Activated CD4-positive, alpha-beta memory T cell treated with anti-CD3 and anti-CD28 coated beads, Interleukin-2, amount 10 ng/mL, durations not matched to agents 7 days and 5 days (primary cell): ENCODE measurements at places on chromosomes 2 and 18. TPM values are rescaled to one million over a fixed set of nuclear protein-coding genes. Genes with fewer than 3 reads are reported as not detected.

Gene TP53I3
- 2.7 TPM for total RNA-seq

Gene CDCA7
- 66.6 TPM for total RNA-seq

Gene PCARE
- not detected for total RNA-seq

Gene MAPK4
- not detected for total RNA-seq

Gene IL1R1
- total RNA-seq = 1.5 TPM

Gene PEX13
- total RNA-seq = 20.6 TPM

Gene C2orf15
- 0.35 TPM for total RNA-seq

- no peak for DNase-seq
Measured at GRCh38 chr2:63034526-63034925, 16.1 kb upstream of the OTX1 start.

GRCh38 chr2:71950256-71951082, 197.2 kb downstream of the CYP26B1 start:
- no peak for DNase-seq

DNA sequence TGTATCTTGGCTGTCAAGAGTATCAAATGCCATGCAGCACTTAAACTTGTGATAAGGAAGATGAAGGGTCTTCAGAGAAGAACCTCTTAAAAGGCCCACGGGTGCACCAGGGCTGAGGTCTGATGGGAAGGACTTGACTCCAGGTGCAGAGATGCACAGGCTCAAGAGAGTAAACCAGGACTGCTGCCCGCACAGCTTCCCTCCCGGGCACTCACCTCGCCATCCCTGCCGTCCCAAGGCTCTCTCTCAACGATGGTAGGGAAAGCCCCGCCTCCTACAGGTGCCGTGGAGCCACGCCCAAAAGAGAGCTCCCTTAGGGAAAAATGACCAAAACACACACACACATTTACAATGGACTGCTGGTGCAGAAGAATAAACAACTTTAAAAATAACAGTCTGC, 27.9 kb downstream of the PDIA6 start:
- peak; percentile 13 for DNase-seq

GRCh38 chr18:55587418-55588110, 428 bp downstream of the TCF4 start:
- no peak for DNase-seq

DNA sequence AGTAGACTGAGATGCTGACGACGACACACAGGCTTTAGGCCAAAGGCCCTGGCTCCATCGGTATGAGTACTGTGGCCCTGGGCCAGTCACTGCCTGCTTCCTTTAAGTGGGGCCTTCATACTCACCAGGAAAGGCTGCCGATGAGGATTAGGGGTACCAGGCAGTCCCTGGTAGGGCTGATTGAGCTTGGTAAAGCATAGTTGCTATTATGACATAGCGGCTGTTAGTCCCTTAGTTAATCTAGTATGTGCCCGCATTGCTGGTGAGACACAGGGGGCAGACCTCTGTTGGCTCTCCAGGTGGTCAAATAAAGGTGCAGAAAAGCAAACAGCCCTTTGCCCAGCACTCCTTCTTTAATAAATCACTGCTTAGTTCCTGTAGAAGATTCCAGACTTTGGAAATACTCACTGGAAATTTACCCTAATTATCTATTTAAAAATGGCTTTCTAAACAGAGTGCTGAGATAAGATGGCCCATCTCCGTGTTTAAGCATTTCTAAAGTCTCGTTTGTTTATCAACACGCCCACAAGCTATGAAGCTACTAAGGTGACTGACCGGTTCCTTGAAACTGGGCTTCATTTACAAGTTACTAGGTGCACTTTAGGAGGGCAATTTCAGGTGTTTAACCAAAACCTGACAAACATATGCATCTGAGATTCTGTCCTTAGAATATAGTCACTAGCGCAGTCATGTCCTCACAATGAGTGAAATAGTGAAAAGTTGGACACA, 8.7 kb upstream of the BIN1 start:
- DNase-seq = no peak

GRCh38 chr2:202548240-202548639, 86.5 kb upstream of the FAM117B start:
- DNase-seq = no peak

DNA sequence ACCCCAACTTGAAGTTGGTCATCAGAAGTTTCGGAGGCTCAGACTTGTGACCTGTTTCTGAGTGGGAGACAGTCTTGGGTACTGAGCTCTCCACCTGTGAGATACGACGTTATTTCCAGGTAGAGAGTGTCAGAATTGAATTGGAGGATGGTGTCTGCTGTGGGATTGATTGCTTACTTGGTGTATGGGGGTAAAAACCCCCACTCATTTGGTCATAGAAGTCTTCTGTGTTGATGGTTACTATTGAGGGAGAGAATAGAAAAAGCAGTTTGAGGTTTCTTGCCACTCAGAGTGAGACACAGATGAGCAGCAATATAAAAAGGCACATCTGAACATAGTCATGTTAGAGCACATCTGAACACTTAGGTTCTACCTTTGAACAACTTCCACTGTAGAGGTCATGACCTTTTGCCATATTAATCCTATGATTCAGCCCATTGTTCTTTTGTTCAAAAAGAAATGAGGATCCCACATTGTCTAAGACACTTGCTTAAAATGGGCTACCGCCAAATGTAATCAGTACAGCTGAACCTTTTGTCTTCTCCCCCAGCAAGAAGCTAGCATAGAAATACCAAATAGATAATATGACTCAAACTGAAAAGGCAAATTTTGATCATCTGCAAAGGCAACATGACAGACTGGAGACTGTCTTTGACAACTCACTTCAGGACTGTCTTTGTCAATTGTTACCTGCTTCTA, 73.3 kb downstream of the NAB1 start:
- DNase-seq = no peak

DNA sequence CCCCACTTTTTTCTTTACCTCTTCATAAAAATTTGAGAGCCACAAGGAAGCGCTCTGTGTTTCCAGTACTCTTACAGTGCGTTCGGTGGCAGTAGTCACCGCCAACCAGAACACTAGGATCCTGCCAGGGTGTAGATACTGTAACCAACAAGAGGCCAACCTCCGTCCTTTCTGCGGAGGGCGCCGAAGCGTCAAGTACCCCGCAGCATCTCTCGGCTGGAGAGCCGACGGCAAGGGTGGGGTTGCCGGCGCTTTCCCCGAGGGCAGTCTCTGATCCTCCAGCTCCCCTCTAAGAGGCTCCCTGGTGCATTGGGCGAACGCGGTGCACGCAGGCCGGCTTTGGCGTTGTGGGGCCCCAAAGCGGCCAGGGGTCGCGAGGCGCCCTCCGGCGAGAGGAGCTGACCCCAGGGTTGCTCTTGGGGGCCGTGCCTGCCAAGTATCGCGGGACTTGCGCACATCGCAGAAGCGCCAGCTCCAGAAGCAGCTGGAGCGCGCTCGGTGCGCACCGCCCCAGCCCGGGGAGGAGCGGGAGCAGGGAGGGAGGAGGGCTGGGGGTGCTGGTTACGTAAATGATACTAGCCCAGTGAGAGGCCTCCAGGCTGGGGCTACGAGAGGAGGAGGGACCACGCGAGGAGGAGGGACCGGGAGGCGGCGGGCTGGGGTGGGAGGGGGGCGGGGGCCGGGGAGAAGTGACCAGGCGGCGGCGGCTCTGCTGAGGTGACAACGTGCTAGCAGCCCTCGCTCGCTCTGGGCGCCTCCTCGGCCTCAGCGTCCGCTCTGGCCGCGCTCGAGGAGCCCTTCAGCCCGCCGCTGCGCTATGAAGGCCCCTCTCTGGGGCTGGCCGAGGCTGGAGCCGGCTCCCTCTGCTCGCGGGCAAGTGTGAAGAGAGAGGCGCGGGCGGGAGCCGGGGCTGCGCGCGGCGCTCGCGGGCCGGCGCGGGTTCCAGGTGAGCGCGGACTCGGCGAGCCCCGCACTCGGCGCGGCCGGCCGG, at the start of gene GALNT13:
GALNT13 (plus strand) TSS at position 692 of the 991 bp plus-strand sequence.
- DNase-seq = no peak

- no peak for DNase-seq
Measured at GRCh38 chr2:115484486-115484885, 1042.0 kb downstream of the DPP10 start.

- DNase-seq = no peak
Measured at GRCh38 chr2:212337036-212337435, 201.6 kb downstream of the ERBB4 start.

DNA sequence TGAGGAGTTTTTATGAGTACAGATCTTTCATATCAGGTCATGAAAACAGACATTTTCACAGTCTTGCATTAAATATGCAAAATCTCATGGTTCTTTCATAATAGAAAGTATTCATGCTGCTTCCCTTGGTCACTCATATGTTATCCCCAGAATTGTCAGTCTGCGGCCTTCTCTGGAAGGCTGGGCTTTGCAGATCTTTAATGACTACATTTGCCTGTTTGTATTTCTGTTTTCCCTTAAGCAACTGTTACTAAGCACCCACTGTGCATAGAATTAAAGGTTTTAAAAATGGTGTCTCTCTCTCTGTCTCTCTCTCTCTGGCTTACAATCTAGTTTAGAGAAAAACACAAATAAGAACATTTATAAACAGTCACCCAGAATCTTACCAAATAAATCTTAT, 456.3 kb downstream of the RIT2 start:
- no peak for DNase-seq

DNA sequence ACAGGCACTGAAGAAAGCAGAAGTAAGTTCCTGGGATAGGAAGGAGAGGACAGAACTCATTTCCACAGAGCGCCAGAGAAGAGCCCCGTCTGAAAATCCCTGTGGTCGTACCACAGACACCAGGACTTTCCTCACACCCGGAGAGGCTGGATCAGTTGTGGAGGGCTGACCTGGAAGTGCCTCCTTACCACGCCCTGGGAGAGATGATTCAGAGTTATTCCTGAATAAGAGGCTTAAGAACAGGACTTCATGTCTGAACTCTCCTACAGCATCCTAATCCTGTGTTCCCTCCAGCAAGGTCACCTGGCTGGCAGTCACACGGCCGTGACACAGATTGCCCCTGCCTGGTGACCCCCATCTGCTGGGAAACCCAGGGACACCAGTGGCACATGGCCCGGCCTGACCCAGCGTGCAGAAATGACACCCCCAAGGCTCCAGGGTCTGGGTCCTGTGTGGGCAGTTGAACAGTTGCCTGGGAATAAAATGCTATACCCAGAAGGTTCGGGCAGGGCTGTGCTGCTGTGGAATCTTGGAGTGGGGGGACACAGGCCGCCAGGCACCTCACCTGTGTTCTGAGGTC, 105.9 kb downstream of the PXDN start:
- DNase-seq = no peak
